Fibroblast of the aortic adventitia (primary cell): ENCODE measurements at places on chromosomes 6 and 20. TPM values are rescaled to one million over a fixed set of nuclear protein-coding genes. Genes with fewer than 3 reads are reported as not detected.

Gene RAET1L
- not detected in 2 replicates for total RNA-seq

Gene WASF1
- 11.7 and 20.1 TPM in 2 replicates for total RNA-seq

Gene PGBD1
- total RNA-seq = 7.7 and 8.1 TPM in 2 replicates

Gene SPAG4
- total RNA-seq = 2.2 and 4.7 TPM in 2 replicates

Gene HFE
- total RNA-seq = 7.4 and 9.0 TPM in 2 replicates

Gene BTN1A1
- total RNA-seq = not detected in 2 replicates

Gene TNFRSF6B
- 0.36 TPM in 1 of 2 replicates, not detected in the other for total RNA-seq

Gene DEFB127
- not detected in 2 replicates for total RNA-seq

Gene EIF2S2
- total RNA-seq = 148 and 223 TPM in 2 replicates

Gene MYMX
- not detected in 2 replicates for total RNA-seq

Gene NMBR
- not detected in 2 replicates for total RNA-seq

Gene CST4
- not detected in 2 replicates for total RNA-seq

Gene DPPA5
- not detected in 2 replicates for total RNA-seq

Gene ALDH8A1
- 0.09 and 0.16 TPM in 2 replicates for total RNA-seq

Gene MEI4
- total RNA-seq = not detected in 2 replicates

Gene THBD
- total RNA-seq = 6.7 and 128 TPM in 2 replicates
